ENCODE measurements at places on chromosomes 2 and 18.

DNA sequence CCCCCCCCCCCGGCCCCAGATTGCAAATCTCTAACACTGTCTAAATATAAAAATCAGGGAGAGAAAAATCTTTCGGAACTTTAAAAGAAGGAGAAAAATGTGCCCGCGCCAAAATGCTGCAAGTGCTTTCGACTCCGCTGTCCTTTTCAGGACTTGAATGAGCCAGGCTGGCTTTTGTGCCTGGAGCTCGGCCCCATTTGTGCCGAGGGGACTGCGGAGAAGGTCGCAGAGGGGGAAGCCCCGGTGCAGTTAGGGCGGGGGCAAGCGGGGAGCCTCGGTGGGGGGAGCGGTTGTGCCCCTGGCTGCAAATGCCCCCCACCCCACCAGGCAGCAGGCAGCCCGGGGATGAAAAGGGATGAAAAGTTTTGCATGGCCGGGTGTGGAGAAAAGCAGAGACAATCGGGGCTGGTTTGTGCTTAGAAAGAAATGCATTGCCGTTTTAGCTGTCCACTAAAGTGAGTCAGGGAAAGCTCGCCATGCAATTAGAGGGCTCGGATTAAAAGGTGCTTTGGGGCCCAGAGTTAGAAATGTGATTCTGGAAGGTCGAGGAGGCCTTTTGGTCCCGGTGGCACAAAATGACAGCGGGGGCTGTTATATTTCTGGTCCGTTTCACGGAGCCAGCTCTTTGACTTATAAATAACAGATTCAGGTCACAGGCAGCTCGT, 1.6 kb downstream of the INHBB start:
- H3K4me3 ChIP-seq = peak overlapping the region; percentile 48
- peak overlapping the region; percentile 68 for H3K27ac ChIP-seq
- peak; percentile 60 for DNase-seq
- H3K36me3 ChIP-seq = peaks cover 20% of the 10 kb centered on the region
- peaks cover 57% of the 10 kb centered on the region for H3K27me3 ChIP-seq

GRCh38 chr2:33505966-33506365, 29.5 kb downstream of the RASGRP3 start:
- H3K4me3 ChIP-seq = no peak overlapping the region
- no peaks in the 10 kb centered on the region for H3K4me1 ChIP-seq
- no peaks in the 10 kb centered on the region for H3K36me3 ChIP-seq
- no peaks in the 10 kb centered on the region for H3K27me3 ChIP-seq

- no peak overlapping the region for H3K27ac ChIP-seq
- no peak overlapping the region for H3K4me3 ChIP-seq
- H3K4me1 ChIP-seq = peaks cover 18% of the 10 kb centered on the region
These were observed 270.2 kb upstream of the RAB6C start for GRCh38 chr2:129709001-129709955.

DNA sequence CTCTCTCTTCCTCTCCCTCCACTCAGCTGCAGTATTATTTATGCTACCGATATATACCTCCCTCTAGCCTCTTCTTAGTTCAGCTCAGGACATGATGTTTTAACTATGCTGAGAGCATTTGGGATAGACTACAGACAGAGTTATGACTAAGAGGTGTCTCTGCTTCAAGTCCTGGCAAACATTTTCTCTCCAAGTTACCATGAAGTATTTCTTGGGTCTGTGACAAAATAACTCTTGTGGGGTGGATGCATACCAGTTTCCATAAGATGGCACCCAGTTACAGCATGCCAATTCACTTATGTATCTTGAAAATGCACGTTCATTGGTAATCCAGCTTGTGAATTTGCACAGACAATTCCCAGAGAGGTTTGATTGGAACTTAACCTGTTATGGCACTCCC, 737.6 kb downstream of the SLC4A3 start:
- H3K27me3 ChIP-seq = no peaks in the 10 kb centered on the region
- no peak overlapping the region for H3K4me3 ChIP-seq
- DNase-seq = no peak
- H3K27ac ChIP-seq = no peak overlapping the region

- no peak for DNase-seq
- no peaks in the 10 kb centered on the region for H3K36me3 ChIP-seq
- peaks cover 74% of the 10 kb centered on the region for H3K4me1 ChIP-seq
These were observed 5.4 kb upstream of the ARHGEF4 start for GRCh38 chr2:130831356-130831755.

GRCh38 chr2:77552956-77553355, 30.8 kb upstream of the LRRTM4 start:
- no peak overlapping the region for H3K4me3 ChIP-seq
- no peaks in the 10 kb centered on the region for H3K36me3 ChIP-seq
- no peaks in the 10 kb centered on the region for H3K27me3 ChIP-seq

- H3K4me1 ChIP-seq = no peaks in the 10 kb centered on the region
- no peaks in the 10 kb centered on the region for H3K36me3 ChIP-seq
- DNase-seq = no peak
- H3K27me3 ChIP-seq = no peaks in the 10 kb centered on the region
These were observed 1112.5 kb downstream of the TSN start for GRCh38 chr2:122867941-122868340.

GRCh38 chr2:109168716-109169115, 39.7 kb downstream of the SH3RF3 start:
- DNase-seq = no peak
- H3K4me1 ChIP-seq = peaks cover 21% of the 10 kb centered on the region
- no peak overlapping the region for H3K27ac ChIP-seq
- no peaks in the 10 kb centered on the region for H3K36me3 ChIP-seq
- H3K4me3 ChIP-seq = no peak overlapping the region

DNA sequence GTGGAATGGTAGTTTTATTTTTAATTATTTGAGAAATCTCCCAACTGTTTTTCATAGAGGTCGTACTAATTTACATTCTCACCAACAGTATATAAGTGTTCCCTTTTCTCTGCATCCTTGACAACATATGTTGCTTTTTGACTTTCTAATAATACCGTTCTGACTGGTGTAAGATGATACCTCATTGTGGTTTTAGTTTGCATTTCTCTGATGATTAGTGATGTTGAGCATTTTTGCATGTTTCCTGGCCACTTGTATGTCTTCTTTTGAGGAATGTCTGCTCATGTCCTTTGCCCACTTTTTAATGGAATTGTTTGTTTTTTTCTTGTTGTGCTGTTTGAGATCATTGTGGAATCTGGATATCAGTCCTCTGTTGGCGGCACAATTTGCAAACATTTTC, 242.5 kb downstream of the ZNF521 start:
- H3K4me1 ChIP-seq = peaks cover 7% of the 10 kb centered on the region
- H3K27me3 ChIP-seq = no peaks in the 10 kb centered on the region
- DNase-seq = no peak
- H3K36me3 ChIP-seq = no peaks in the 10 kb centered on the region
- no peak overlapping the region for H3K27ac ChIP-seq

DNA sequence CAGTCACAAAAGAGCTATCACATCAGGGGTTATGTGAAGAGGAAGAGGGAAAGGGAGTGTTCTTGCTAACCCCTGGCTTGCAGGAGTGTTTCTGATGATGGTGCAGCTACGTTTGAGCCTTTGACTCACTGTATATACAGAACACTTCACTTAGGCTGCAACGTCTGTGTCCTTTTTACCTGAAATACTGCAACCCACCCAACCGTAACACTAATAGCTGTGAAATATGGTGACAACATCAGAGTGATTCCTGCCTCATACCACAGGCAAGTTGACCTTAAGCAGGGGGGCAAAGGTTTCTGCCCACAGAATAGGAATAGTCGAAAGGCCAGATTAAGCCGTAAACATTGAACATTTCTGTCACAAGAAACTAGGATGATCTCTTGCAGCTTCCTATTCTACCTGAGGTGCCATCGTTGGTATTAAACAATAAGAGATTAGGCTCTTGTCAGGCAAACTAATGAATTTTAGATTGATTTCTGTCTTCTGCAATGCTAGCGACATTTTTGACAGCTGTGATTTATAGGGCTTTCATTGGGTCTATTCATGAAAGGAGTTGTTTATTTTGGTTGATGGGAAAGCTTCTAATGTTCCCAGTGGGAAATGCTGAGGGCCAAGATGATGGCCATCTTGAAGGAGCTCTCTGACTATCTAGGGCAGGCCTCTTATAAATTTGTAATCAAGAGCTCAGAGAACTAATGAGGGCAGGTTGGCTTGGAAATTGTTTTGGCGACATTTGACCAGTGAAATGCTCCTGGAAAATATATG, 316.8 kb downstream of the PIK3C3 start:
- DNase-seq = no peak
- H3K27ac ChIP-seq = no peak overlapping the region
- H3K27me3 ChIP-seq = no peaks in the 10 kb centered on the region
- H3K4me1 ChIP-seq = peaks cover 3% of the 10 kb centered on the region
- no peak overlapping the region for H3K4me3 ChIP-seq

DNA sequence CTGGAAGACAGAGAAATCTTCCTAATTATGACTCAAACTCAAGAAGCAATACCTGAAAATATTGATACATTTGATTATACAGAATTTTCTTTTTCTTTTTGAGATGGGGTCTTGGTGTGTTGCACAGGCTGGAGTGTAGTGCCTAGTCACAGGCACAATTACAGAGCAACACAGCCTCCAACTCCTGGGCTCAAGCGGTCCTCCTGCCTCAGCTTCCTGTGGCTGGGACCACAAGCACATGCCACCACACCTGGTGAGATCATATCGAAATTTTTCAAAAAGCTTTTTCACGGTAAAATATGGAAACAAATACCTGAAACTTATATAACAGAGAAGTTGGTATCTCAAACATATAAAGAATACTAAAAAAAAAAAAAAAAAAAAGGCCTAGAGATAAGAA, 27.9 kb downstream of the TGFBRAP1 start:
- H3K27me3 ChIP-seq = no peaks in the 10 kb centered on the region
- no peak overlapping the region for H3K27ac ChIP-seq
- H3K36me3 ChIP-seq = peaks cover 18% of the 10 kb centered on the region
- DNase-seq = no peak
- no peaks in the 10 kb centered on the region for H3K4me1 ChIP-seq
- no peak overlapping the region for H3K4me3 ChIP-seq

DNA sequence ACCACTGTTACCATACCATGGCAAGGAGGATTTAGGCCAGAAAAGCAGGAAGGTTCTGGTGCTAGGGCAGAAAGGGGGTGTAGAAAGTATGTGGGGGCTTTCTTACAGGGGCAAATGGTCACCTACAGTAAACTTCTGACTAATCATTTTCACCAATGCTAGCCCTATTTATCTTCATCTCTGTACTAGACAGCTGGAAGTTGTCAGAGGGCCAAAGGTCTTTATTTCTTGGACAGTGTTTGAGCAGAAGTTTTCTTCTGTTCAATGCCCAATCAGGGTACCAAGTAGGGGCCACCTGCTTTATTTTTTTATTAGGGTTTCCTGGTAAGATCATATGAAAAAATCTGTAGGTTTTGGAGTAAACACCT, 37.6 kb downstream of the MAP4K4 start:
- peaks cover 35% of the 10 kb centered on the region for H3K4me1 ChIP-seq
- peak overlapping the region; percentile 3 for H3K27ac ChIP-seq
- no peaks in the 10 kb centered on the region for H3K36me3 ChIP-seq

DNA sequence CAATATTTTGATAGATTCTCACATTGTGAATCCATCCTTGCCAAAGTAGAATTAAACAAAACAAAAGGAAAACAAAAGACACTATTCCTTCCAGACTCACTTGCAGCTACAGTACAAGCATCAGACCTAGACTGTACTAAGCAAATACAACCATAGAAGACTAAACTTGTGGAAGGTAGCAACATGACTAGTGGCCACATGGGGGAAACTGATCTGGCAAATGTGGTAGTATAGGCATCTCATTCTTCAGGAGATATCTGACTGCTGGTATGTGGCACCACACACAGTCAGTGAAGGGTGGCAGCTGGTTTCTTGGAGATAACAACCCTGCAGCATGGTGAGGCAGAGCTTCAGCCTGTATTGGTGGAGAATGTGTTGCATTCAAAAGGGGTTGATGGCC, 81.0 kb upstream of the ACVR2A start:
- H3K4me1 ChIP-seq = no peaks in the 10 kb centered on the region
- H3K36me3 ChIP-seq = no peaks in the 10 kb centered on the region
- H3K27me3 ChIP-seq = no peaks in the 10 kb centered on the region
- DNase-seq = no peak
- H3K27ac ChIP-seq = no peak overlapping the region

GRCh38 chr2:32932825-32933755, 13.7 kb upstream of the LTBP1 start:
- no peak overlapping the region for H3K27ac ChIP-seq
- no peaks in the 10 kb centered on the region for H3K27me3 ChIP-seq
- DNase-seq = no peak
- H3K36me3 ChIP-seq = no peaks in the 10 kb centered on the region
- no peak overlapping the region for H3K4me3 ChIP-seq

DNA sequence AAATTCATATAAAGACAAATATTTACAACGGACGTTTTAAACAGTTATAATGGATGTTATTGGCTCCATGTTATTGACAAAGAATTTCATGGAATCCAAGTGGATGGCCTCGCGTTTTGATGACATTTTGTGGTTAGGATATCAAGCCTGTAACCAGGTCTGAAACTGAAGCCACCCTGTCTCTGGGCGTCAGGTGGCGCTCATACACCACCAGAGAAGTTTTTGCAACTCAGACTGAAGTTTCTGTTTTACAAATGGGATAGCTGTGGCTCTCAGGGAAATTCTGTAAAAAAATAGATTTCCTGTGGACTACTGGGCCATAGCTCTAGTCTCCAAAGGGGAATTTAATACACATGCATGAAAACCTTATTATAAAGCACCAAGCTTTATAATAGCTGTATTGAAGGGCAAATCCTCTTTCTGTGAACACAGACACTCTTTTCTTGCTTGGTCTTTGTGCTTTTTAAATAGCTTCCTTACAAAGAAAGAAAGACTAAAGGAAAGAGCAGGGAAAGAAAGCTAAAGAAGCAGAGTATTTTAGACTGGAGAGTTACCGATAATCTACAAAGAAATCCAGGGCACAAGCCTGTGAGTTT, 86.7 kb downstream of the C18orf54 start:
- peaks cover 5% of the 10 kb centered on the region for H3K4me1 ChIP-seq
- peak; percentile 53 for DNase-seq
- no peaks in the 10 kb centered on the region for H3K27me3 ChIP-seq
- peak overlapping the region; percentile 18 for H3K27ac ChIP-seq
- H3K4me3 ChIP-seq = no peak overlapping the region

- no peaks in the 10 kb centered on the region for H3K27me3 ChIP-seq
- no peaks in the 10 kb centered on the region for H3K4me1 ChIP-seq
- no peaks in the 10 kb centered on the region for H3K36me3 ChIP-seq
- no peak for DNase-seq
These were observed 22.3 kb downstream of the CLASP1 start for GRCh38 chr2:121626777-121627524.

DNA sequence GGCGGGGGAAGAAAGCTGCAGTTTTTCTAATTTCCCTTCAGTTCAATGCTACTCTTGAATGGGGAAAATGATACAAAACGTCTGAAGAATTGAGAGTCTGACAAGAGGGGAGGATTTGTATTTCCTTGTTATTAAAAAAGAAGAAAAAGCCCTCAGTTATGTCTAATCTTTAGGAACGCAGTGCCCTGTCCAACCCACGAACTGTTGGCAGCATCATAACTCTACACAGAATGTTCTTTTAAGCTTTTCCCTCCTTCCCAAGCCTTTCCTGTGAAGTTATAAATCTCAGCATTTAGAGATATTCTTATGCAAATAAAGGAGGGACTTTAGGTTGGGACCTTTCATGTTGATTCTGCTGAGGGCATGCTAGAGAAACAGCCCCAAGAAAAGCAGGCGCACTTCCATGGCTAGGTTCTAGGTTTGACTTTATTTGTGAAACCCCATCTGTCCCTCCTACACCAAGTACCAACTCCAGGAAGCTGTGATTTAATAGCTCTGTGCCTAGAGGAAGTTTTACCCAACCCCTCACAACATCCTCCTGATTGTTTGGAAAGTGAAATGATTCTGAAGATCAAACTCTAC, 288.6 kb downstream of the SETBP1 start:
- H3K36me3 ChIP-seq = no peaks in the 10 kb centered on the region
- no peak overlapping the region for H3K4me3 ChIP-seq
- H3K4me1 ChIP-seq = no peaks in the 10 kb centered on the region
- H3K27me3 ChIP-seq = no peaks in the 10 kb centered on the region
